ENCODE measurements at places on chromosomes 2 and 18. TPM values are rescaled to one million over a fixed set of nuclear protein-coding genes. Genes with fewer than 3 reads are reported as not detected.

The SCYGR4 gene
- total RNA-seq = not detected

The ARHGEF4 gene
- 2.2 TPM for total RNA-seq

GRCh38 chr18:73431620-73432019, 563.8 kb upstream of the NETO1 start:
- no peak for DNase-seq

DNA sequence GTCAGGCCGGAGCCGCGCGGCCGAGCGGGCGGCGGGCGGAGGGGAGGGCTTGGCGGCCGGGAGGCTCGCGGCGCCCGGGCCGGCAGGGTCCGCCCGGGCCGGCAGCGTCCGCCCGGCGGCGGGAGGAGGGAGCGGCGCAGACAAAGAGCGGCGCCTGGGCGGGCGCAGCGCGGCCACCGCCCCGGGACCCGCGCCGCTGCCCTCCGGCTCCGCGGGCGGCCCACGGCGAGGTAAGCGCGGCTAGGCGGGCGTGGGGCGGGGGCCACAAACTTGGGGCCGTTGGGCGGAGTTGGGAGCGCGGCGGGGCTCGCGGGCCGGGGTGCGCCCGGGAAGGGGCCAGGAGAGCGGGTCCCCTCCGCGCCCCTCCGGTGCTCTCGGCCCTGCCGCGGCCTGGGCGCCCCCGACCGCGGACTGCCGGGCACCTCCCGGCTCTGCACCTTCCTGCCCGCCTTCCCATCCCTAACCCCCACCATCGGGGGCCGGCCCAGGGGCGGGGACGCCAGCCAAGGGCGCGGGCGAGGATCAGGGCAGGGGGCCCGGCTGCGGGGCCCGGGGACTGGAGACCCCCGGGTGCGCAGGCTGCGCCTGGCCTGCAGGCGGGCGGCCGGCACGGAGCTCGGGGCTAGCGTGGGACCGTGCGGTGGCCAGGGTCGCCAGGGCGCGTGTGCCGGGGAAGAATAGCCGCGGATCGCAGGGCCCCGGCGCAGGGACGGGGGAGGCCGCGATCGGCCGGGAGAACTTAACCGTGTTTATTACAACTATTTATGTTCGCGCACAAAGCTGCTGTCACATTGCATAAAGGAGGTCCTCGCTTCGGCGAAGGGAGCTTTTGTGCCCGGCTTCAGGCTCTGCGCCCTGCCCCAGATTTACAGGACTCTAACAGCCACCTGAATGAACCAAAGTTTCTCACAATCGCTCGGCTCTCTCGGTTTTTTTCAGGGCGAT, at the start of gene NCK2:
Gene NCK2, plus strand, starts transcription at position 4 of the 945 bp plus-strand sequence. CDS start 110,152 bp downstream, outside the sequence.
- DNase-seq = no peak

DNA sequence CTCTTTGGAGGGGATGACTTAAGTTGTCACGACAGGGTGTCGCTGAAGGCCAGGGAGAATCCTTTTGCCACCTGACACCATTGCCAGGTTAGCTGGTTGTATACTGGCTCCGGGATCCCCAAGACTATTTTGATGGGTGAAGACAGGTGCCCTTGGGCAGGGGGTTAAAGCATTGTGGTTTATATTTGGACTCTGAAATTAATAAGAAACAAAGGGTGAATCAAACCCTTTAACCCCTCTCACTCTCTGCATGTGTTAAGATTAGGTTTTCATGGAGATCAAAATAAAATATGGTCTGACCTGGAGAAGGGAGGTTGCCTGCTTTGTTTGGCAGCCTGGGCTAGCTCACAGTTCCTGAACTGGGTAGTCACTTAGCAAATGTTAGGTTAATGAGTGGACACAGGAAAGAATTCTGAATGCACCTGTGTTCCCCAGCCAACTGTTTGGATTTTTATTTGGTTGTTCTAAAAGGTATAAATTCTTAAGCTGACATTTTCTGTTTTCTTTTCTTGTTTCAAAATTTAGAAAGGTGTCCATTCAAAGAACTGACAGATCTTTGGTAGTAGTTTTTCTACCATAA, 301.7 kb downstream of the KCNS3 start:
- no peak for DNase-seq

The BOK gene
- 38.8 TPM for total RNA-seq

GRCh38 chr18:6382963-6383362, 31.7 kb downstream of the L3MBTL4 start:
- DNase-seq = no peak

DNA sequence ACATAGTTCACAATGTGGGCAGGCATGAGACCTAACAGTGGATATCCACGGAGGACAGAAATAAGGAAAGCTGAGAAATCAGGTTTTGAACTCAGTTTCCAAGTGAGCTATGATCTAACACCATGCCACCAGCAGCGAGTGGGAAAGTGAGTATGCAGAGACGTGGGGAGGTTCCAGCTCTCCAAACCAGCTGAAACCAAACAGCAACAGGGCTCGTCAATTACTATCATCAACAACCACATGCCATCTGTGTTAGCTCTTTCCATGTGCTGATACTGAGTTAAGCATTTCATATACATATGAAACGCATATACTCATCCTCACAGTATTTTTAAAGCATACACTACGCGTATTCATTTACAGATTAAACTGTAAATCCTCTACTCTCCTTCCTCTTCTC, 172.4 kb downstream of the ZNF516 start:
- DNase-seq = no peak

The GULP1 gene
- 44.2 TPM for total RNA-seq

DNA sequence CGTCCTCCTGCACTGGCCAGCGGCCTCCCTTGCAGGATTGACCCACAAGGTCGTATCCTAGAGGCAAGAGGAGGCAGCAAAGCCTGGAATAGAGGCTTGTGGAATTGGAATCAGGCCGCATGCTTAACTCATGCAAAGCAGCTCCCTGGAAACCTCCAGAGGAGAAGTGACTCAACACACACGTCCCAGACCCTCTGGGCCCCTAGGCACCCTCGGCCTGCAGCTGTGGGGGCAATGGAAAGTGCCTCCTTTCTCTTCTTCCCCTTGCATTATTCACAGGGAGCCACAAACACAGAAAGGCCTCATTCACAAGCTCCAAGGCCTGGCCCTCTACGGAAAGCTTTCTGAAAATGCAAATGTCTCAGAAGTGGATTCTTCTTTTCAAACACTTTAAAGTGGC, 19.6 kb downstream of the SPATA3 start:
- no peak for DNase-seq

The MITD1 gene
- 15.8 TPM for total RNA-seq

GRCh38 chr2:30305235-30305634, 73.9 kb downstream of the LBH start:
- DNase-seq = peak; percentile 32

DNA sequence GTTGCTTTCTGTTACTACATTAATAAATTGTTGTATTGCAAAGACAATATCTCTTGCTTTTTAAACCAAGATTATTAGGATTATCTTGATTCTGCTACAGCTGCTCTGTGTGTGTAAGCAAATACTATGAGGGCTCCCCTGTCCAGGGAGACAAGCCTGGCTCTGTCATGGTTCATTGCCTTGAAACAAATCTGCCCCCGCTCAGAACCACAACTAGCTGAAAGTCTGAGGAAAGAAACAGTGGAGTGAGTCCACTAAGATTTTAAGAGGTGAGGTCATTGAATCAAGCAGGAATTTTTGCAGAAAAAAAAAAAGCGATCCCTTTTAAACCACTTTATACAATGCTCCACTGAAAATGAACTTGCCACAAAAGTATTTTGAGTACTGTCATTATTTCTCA, 30.8 kb upstream of the LRRTM4 start:
- DNase-seq = no peak

The FHL2 gene
- 200 TPM for total RNA-seq

The RIT2 gene
- total RNA-seq = not detected

The RASGRP3 gene
- 1.5 TPM for total RNA-seq

- DNase-seq = no peak
Observed at GRCh38 chr2:27687232-27687631, 23.5 kb downstream of the SLC4A1AP start.

The FBLN7 gene
- 1.9 TPM for total RNA-seq

The INHBB gene
- 0.61 TPM for total RNA-seq

The KYNU gene
- 0.40 TPM for total RNA-seq

DNA sequence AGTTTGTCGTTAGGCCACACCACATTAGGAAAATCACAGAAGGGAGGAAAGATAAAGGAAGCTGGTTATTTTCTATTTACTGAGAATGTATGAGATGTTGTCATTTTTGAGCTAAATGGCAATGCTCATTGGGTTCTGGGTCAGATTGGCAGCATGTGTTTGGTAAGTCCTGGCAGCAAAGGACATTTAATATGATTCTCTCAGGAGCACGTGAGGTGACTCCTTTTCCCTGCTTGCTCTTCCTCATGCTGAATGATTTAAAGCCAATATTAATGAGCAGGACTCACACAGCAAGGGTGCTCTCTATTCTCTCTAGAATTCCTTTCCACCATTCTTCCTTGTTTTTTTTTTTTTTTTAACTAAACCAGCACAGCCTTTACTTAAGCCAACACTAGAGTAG, 298.2 kb downstream of the XIRP2 start:
- no peak for DNase-seq

The DES gene
- total RNA-seq = 0.12 TPM

- no peak for DNase-seq
Observed at GRCh38 chr2:230050136-230050535, 18.6 kb downstream of the SLC16A14 start.

DNA sequence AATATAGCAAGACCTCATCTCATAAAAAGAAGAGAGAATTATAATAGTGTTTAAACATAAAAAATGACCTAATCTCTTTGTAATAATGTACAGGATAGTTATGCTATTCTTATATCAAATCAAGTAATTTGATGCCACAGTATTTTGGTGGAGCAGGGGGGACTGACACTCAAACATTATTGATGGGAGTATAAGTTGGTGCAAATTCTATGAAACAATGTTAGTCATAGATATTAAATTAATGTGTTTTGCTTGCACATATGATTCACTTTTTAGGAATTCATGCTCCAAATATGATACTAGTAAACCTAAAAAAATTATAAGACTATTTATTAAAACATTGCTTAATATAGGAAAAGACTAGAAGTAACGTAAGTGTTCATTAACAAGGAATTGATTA, 256.1 kb upstream of the SYT4 start:
- DNase-seq = no peak

- DNase-seq = no peak
Observed at GRCh38 chr2:166765141-166765540, 123.1 kb upstream of the XIRP2 start.

- DNase-seq = no peak
Observed at GRCh38 chr2:195445639-195446038, 211.4 kb upstream of the SLC39A10 start.

The MTIF2 gene
- 26.0 TPM for total RNA-seq

DNA sequence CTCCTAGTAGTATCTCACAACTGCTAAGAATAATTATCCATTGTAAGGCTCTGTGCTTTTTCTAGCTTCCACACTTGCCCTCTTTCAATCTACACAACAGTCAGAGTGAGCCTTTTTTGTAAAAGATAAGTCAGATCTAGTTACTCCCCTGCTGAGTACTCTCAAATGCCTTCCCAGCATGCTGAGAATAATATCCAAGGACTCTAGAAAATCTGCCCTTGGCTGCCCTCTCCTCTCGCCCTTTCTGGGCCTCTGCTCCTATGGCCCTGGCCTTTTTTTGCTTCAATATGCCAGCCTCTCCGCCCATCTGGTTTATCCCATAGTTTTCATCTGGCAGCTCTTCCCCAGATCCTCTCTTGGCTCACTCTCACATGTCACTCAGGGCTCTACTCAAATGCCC, 455.9 kb upstream of the UBE2E3 start:
- no peak for DNase-seq

DNA sequence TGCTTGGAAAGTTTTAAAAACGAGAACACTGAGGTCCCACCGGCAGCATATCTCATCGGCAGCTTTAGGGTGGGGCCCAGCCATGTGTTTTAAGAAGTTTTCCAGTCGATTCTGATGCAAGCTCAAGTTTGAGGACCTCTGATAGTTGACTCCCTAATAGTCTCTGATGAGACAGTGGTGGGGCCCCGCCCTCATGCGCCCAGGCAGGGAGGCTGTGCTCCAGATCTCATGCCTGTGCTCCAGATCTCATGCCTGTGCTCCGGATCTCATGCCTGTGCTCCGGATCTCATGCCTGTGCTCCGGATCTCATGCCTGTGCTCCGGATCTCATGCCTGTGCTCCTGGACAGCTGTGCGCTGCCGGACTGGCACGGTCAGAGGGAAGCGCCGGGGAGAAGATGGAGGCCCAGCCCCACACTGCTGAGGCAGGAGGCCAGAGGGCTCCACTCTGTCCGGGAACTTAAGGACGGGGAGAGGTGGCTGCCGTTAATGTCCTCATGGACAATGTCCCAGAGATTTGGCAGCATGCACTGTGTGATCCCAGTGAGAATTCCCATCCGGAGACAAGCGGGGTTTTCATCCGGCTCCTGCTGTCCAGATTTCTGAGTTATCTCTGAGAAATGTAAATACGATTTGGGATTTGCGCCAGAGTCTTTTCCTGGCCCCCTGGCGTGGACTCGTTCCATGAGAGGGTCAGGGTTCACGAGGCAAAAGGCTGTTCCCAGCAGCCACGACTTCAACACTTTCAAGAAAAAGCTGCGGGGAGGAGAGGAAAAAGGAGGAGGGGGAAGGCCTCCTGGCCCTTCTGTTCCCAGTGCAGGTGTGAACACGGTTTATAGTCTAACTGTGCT, 9.4 kb upstream of the COLEC11 start:
- peak; percentile 40 for DNase-seq

- no peak for DNase-seq
Observed at GRCh38 chr18:23812546-23813440, 123.5 kb downstream of the LAMA3 start.

GRCh38 chr18:62766266-62766665, 50.9 kb downstream of the PHLPP1 start:
- no peak for DNase-seq

The SP5 gene
- total RNA-seq = not detected

GRCh38 chr2:215979620-215980019, 33.7 kb downstream of the MREG start:
- no peak for DNase-seq

DNA sequence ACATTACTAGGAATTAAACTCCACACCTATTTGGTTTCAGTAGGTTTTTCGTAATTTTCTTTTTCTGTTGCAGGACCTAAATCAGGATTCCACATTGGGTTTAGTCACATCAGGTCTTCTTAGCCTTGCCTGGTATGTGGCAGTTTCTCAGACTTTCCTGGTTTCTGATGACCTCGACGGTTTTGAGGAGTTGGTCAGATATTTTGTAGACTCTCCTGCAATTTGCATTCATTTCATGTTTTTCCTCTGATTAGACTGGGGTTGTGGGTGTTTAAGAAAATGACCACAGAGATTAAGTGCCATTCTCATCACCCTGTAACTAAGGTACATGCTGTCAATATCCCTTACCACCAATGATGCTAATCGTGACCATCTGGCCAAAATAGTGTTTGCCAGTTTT, 97.3 kb upstream of the ST6GAL2 start:
- peak; percentile 50 for DNase-seq

DNA sequence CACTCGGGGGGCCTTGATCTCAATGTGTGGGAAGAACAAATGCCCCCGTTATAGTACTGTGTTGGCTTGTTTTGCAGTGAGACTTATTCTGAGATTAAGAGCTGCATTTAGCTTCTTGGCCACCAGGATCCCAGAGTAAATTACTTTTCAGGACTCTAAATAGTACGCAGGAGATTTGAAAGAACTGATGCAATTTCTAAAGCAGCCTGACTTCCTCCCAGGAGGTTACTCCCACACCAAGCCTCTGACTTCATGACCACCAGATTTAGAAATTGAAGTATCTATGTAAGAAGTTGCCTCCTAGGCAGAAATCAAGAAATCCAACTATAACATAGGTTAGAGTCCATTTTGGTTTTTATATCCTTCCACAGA, 67.0 kb downstream of the FEZ2 start:
- DNase-seq = no peak

GRCh38 chr18:45562567-45563479, 52.5 kb upstream of the SLC14A2 start:
- DNase-seq = no peak

All from HFFc6 (cell line).